Stimulated activated CD8-positive, alpha-beta memory T cell treated with anti-CD3 and anti-CD28 coated beads, Interleukin-2, amount 100 ng/mL, for 1 hour (primary cell): ENCODE measurements at places on chromosomes 5 and 9.

GRCh38 chr9:129876815-129877214 is 41.6 kb downstream of the USP20 start:
- no peak for DNase-seq

DNA sequence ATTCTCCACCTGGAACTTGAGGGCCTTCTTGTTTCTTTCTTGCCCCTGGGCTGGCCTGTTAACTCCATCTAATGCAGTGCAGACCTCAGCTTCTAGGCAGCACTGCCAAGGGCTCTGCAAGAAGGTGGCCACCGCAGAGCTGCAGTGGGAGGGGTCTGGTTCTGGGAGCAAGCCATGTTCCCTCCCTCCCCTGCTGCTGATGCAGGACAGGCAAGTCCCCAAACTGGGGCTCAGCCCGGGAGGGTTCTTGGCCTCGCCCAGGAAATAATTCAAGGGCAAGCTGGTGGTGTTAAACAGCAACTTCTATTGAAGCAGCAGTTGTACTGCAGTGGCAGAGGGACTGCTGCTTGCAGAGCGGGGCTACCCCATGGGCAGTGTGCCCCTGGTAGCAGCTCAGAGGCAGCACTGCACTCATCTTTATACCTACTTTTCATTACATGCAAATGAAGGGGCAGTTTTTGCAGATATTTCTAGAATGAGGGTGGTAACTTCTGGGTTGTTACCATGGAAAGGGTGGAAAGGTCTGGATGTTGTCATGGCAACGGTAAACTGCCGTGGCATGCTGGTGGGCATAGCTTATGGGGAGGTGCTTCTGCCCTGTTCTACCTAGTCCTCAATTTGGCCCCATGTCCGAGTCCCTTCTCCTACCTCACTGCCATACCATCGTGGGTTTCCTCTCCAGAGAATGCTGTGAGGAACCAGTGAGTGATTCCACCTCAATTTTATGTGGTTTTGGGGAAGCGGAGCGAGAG is 82.1 kb downstream of the WDR41 start:
- DNase-seq = no peak

GRCh38 chr5:36870399-36871040 is 6.0 kb upstream of the NIPBL start:
- DNase-seq = no peak

GRCh38 chr5:87746891-87747377 is 334.2 kb upstream of the CCNH start:
- no peak for DNase-seq

- no peak for DNase-seq
These were observed 29.4 kb upstream of the SPATA31D4 start for GRCh38 chr9:81898851-81899250.

DNA sequence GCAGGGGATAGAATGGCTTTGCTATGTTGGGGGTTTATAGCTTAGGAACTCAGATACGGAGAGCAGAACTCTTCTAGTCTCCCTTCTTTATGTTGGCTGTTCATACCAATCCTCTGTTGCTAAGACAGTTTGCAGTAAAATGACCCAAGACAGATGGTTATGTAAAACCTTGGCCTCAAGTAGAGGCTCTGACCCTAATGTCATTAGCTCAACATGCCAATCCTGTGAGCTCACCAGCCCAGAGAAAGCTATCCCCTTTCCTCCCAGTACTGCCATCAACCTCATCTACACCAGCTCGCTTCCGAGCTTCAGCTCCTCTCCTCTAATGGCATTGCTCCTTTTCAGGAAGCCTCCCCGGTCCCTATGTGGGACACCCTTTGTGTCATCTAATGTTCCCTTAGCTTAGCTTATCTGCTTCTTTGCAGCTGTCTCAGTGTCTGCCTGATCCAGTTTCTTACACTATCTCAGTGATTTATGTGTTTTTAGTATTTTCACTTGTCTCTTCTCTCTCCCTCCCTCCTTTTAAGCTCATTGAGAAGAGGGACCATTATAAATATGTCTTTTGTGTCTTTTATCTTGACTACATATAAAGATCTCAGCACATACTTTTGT is 281.3 kb upstream of the CLINT1 start:
- DNase-seq = no peak

- DNase-seq = no peak
These were observed 302.3 kb upstream of the GRAMD2B start for GRCh38 chr5:126120939-126121338.

DNA sequence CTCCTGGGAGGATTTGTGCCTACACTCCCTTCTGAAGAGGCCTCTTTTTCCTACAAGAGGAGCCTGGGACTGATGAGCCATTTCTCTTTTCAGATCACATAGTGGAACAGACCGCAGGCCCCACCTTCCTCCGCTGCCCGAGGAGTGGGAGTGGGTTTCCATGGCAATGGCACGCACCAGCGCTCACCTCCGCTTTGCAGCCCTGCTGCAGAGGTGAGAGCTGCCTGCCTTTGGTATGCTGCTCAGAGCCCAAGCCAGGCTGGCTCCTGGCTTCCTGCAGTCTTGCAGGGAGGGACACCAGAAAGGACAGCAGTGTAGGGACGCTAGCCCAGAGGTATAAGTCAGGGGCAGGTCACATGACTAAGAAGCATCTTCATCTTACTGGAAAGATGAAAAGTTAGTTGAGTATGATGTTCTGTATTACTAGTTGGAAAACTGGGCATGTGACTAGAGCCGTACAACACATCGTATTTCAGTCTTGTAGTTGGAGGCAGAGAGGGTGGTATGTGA is 12.4 kb downstream of the PTTG1 start:
- DNase-seq = no peak

DNA sequence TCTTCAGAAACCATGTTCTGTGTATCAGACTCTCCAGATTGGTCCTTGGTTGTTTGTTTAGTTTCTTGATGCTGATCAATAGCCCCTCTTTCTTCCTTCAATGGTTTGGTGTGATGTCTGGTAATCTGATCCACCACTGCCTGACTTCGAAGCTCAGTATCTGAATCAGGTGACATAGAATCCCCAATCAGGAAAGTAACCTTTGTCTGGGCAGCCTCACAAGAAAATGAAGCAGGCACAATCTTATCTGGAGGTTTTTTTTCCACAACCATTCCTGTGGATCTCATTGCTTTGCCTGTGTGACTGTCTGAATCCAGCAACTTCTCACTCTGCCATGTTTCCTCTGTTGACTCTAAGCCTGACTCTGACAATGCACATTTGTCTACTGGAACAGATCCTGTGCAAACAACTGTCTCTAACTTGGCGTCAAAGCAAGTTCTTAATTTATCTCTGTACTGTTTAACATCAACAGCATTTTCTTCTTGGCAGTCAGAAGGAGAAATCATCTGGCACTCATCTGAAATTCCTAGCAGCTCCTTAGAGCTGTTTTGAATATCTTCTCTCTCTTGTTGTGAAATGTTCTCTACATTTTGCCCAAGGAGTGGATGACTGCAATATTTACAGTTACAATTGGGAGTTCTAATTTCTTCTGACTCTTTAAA is 37.1 kb upstream of the RAPGEF6 start:
- no peak for DNase-seq

GRCh38 chr5:151014680-151015343 is 5.6 kb upstream of the GPX3 start:
- DNase-seq = no peak
